ENCODE measurements at places on chromosomes 12 and 14.

DNA sequence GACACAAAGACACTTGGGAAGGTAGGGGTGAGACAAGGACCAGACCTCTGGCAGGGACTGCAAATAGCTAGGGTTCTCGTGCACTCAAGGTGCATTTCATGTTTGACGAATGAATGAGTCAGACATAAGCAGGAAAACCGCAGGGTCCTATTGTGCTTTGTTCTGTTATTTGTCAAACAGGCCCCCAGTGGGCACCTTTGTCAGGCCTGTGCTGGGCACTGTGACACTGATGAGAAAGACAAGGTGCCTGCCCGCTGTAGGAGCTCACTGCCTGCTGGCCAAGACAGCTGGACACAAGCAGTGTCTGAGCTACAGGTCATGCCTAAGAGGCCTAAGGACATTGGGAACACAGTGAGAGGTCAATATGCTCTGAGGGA lies 2.3 kb downstream of the OTUB2 start:
- no peak for DNase-seq

DNA sequence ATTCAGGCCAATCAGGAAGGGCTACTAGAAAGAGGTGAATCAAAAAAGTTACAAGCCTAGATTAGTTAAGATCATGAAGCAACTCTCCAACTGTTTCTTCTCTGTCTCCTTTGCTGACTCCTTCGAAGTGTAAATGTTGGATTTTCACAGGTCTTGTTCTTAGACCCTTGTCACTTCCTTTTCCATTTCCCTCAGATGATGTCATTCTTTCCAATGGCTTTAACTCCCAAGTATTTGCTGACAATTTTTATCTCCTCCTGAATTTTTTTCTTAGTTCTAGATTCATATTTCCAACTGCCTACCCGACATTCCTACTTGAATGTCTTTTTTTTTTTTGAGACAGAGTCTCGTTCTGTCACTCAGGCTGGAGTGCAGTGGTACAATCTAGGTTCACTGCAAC lies 10.8 kb downstream of the GAS2L3 start:
- DNase-seq: no peak

DNA sequence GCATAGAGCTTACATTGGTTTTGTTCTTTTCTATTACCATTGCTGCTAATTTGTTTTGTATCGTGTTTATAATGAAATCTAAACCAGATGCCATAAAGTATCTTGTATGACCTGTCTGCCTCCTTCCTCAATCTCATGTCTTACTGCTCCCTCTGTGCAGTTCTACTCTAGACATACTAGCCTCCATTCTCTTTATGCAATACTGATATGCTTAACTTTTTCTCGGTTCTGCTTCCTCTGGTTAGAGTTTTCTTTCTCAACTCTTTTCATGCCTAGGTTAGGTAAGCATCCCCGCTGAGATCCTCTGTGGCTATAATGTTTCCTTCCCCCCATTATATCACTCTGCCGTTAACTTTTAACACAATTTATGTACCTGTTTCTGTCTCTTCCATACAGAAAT lies 852.3 kb downstream of the TRHDE start:
- DNase-seq: no peak

DNA sequence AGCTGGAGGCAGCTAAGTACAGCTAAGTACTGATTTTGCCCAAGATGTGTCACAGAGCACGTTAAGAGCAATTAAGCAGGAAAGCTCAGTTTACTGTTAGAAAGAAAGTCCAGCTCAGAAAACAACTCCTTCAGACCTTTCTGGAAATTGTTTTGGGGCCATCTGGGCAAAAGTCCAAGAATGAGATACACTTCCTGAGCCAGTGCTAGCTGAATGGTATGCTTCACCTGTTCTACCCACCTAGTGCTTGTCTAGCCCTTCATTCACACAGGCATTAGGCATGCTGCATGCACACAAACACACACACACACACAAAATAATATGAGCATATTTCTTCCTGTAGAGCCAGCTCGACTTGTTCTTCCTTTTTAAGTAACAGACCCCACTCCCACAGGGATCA lies 6.6 kb upstream of the IKZF4 start:
- no peak for DNase-seq

All from activated CD4-positive, CD25-positive, alpha-beta regulatory T cell treated with anti-CD3 and anti-CD28 coated beads, Interleukin-2, amount 50 U/mL, for 72 hours (primary cell).